ENCODE measurements at places on chromosomes 2 and 18. TPM values are rescaled to one million over a fixed set of nuclear protein-coding genes. Genes with fewer than 3 reads are reported as not detected.

RHBDD1 gene
- 20.9 TPM for polyA plus RNA-seq

GRCh38 chr2:84057917-84058560 lies 401.0 kb downstream of the SUCLG1 start:
- H3K27me3 ChIP-seq, result no peaks in the 10 kb centered on the region
- no peak for DNase-seq
- no peaks in the 10 kb centered on the region for H3K36me3 ChIP-seq
- H3K4me3 ChIP-seq, result no peak overlapping the region
- no peaks in the 10 kb centered on the region for H3K4me1 ChIP-seq

DNA sequence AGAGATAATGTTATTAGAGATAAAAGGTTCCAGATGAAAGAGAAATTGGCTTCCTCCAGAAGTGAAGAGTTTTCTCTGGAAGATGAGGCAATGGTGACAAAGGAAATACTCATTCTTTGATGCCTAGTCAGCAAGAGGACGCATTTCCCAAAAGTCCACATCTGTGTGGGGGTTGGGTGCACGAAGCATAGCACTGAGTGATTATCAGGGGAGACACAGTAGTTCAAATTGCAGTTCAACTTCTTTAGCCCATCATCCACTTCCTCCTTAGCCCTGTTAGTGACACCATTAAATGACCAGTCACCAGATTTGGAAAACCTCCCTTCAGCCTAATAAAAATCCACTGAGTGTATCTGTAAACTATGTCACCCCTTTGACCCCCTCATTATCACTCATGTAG lies 80.9 kb upstream of the PHLPP1 start:
- H3K27ac ChIP-seq, result no peak overlapping the region
- H3K4me3 ChIP-seq, result no peak overlapping the region
- no peaks in the 10 kb centered on the region for H3K36me3 ChIP-seq
- DNase-seq, result no peak
- no peaks in the 10 kb centered on the region for H3K27me3 ChIP-seq

DNA sequence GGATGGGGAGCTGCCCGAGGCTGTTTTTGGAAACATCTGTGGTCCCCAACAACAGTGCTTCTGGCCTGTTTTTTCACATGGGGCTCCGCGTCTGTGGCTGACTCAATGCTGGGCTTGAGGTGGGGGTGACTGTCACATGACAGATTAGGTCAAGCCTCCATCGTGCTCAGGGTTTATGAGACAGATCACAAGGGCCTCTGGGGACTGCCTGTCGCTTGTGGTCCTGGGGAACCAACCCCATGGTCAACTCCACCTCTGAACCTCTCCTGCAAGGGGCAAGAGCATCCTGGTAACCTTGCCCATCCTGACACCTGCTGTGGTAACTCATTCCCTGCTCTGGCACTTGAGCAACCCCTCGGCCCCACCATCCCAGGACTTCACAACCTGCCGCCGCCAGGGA lies 47.6 kb upstream of the SH3RF3 start:
- H3K4me3 ChIP-seq, result no peak overlapping the region
- H3K4me1 ChIP-seq, result no peaks in the 10 kb centered on the region
- no peaks in the 10 kb centered on the region for H3K36me3 ChIP-seq
- peaks cover 2% of the 10 kb centered on the region for H3K27me3 ChIP-seq
- H3K27ac ChIP-seq, result no peak overlapping the region
- DNase-seq, result no peak

DNA sequence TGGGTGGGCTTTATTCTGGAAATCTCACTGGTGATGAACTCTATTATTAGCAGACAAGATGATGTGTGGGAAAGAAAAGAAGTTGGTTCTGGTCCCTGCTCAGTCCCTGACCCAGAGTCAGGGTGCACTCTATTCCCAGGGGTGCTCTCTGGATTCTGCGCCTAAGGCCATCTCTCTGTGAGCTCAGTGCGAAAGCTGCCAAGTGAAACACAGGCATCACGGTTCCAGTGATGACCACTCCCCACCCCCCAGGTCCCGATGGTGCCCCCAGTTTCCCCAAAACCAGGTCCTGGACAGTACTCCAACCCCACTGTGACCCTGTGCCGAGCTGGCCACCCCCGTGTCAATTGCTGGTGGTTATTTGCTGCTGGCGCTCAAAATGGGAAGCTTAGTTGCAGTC lies 30.1 kb downstream of the RHOB start:
- H3K27me3 ChIP-seq, result no peaks in the 10 kb centered on the region
- no peak for DNase-seq
- H3K27ac ChIP-seq, result no peak overlapping the region
- peaks cover 3% of the 10 kb centered on the region for H3K4me1 ChIP-seq

DNA sequence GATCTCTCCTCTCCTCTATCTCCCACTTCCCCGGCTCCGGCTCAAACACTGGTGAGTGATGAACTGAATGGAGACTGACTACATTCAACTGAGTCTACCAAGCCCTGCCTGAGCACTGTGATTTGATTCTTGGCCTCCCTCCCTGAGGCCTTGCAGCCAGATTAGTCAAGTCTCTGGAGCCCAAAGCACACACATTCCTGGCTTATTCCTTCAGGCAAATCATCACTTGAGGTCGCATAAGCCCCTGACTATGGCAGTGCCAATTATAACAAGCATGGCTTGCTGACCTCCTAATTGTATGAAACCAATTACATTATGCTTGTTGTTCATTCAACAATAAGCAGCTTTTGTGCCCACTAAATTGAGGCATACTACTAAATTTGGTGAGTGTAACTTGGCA lies 34.6 kb downstream of the EFEMP1 start:
- H3K4me3 ChIP-seq, result no peak overlapping the region
- H3K27ac ChIP-seq, result no peak overlapping the region
- no peak for DNase-seq
- H3K4me1 ChIP-seq, result no peaks in the 10 kb centered on the region

GRCh38 chr2:46431481-46432235 lies 47.7 kb upstream of the TMEM247 start:
- H3K4me3 ChIP-seq, result no peak overlapping the region
- H3K4me1 ChIP-seq, result no peaks in the 10 kb centered on the region
- DNase-seq, result no peak
- H3K27ac ChIP-seq, result no peak overlapping the region
- H3K36me3 ChIP-seq, result no peaks in the 10 kb centered on the region

GRCh38 chr18:39389800-39390379 lies 1824.3 kb upstream of the CELF4 start:
- H3K27me3 ChIP-seq, result no peaks in the 10 kb centered on the region
- DNase-seq, result no peak
- no peaks in the 10 kb centered on the region for H3K4me1 ChIP-seq
- no peaks in the 10 kb centered on the region for H3K36me3 ChIP-seq

DNA sequence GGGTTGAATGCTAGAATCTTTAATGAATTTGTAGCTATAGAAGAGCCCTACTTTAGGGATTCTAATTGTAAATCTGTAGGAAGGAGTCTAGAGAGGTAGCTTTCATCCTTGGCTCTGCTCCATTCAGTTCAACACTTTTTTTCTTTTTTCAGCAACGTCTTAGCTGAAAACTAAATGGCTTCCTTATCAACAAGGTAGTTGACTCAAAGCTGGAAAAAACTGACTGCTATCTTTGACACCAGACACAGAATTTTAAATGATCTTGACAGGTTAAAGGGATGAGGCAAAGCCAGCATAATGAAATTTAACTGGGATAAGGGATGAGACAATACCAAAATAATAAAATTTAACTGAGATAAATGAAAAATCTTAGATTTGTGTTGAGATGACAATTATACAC lies 54.9 kb downstream of the TMEFF2 start:
- no peaks in the 10 kb centered on the region for H3K4me1 ChIP-seq
- H3K4me3 ChIP-seq, result no peak overlapping the region
- no peak for DNase-seq
- no peak overlapping the region for H3K27ac ChIP-seq

- DNase-seq, result no peak
- H3K36me3 ChIP-seq, result no peaks in the 10 kb centered on the region
- no peaks in the 10 kb centered on the region for H3K4me1 ChIP-seq
- no peak overlapping the region for H3K4me3 ChIP-seq
These were observed 42.9 kb upstream of the RASGRP3 start for GRCh38 chr2:33433279-33434235.

- no peaks in the 10 kb centered on the region for H3K4me1 ChIP-seq
- no peak for DNase-seq
- no peaks in the 10 kb centered on the region for H3K36me3 ChIP-seq
- H3K4me3 ChIP-seq, result no peak overlapping the region
- H3K27ac ChIP-seq, result no peak overlapping the region
- no peaks in the 10 kb centered on the region for H3K27me3 ChIP-seq
These were observed 42.4 kb downstream of the REEP1 start for GRCh38 chr2:86295066-86295465.

LOXL3 gene
- 11.0 TPM for polyA plus RNA-seq

- no peak overlapping the region for H3K27ac ChIP-seq
- no peak overlapping the region for H3K4me3 ChIP-seq
- no peak for DNase-seq
- no peaks in the 10 kb centered on the region for H3K36me3 ChIP-seq
These were observed 36.1 kb downstream of the TEX51 start for GRCh38 chr2:126934809-126935208.

DNA sequence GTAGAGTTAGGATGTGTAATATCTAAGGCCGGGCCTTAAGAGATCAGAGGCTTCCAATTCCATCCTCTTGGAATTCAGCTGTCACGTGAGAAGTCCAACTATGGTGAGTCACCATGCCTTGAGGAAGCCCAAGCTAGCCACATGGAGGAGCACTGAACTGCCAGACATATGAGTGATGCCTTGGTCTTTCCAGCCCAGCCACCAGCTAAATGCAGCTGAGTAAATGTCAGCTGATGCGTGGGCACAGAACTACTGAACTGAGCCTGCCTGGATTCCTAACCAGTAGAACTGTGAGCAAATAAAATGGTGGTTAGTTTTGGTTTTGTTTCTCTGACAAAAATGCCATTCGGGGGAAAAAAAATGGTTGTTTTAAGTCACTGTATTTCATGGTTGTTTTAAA lies 153.7 kb upstream of the SERTAD2 start:
- no peaks in the 10 kb centered on the region for H3K4me1 ChIP-seq
- no peaks in the 10 kb centered on the region for H3K36me3 ChIP-seq
- peak; percentile 66 for DNase-seq
- H3K27ac ChIP-seq, result no peak overlapping the region

GYPC gene
- polyA plus RNA-seq, result 84.2 TPM

- no peaks in the 10 kb centered on the region for H3K4me1 ChIP-seq
- H3K27ac ChIP-seq, result no peak overlapping the region
- no peaks in the 10 kb centered on the region for H3K36me3 ChIP-seq
- H3K4me3 ChIP-seq, result no peak overlapping the region
- no peaks in the 10 kb centered on the region for H3K27me3 ChIP-seq
These were observed 76.3 kb downstream of the DYNC1I2 start for GRCh38 chr2:171763602-171764001.

DNA sequence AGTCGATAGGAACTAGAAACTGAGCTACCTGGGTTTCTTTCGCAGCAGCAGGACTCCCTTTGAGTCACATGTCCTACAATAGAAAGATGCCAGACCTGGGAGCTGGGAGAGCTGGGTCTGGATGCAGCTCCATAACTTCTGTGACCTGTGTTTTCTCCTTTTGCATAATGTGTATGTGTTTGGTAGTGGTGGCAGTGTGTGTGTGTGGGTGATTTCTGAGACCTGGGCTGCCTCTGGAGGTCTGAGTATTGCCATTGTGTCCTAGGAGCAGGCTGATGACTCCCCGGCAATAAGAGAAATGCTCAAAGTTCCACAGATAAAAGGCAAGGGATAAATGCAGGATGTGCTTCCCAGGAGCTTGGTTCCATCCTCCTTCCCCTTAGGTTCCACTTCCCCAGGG lies 6.4 kb downstream of the WNT10A start:
- no peaks in the 10 kb centered on the region for H3K36me3 ChIP-seq
- H3K27ac ChIP-seq, result no peak overlapping the region
- peaks cover 37% of the 10 kb centered on the region for H3K27me3 ChIP-seq
- peaks cover 10% of the 10 kb centered on the region for H3K4me1 ChIP-seq
- H3K4me3 ChIP-seq, result no peak overlapping the region

DNA sequence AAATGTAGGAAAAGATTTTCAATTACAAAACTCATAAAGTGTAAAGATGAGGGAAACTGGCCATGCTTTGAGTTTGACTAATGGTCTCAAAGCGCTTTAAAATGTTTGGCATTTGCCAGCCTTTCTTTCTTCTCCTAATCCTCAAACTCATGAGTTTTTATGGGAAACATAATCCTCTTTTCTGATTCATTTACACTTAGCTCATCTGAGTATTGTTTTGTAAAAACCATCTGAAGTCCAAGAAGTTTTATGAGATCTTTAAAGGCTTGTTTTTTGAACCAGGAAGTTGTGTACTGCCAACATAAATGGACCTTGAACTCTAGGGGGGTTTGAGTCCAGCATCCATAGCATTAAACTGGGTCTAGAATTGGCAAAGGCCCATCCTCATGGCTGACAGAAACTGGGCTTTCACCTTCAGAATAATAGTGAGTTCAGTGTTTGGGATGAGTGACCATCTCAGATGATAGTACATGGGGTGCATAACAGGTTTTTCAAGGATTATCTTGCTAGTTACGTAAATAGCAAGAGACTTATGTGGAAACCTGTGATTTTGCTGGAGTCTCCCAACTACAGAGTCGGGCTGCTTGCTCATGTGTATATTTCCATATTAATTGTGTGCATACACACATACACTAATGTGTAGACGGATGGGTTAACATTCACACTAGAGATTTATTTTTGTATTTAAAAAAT lies 3.8 kb upstream of the LTBP1 start:
- DNase-seq, result no peak
- no peak overlapping the region for H3K4me3 ChIP-seq
- peak overlapping the region; percentile 63 for H3K27ac ChIP-seq
- H3K36me3 ChIP-seq, result no peaks in the 10 kb centered on the region
- no peaks in the 10 kb centered on the region for H3K27me3 ChIP-seq
